Activated T-cell treated with anti-CD3 and anti-CD28 coated beads for 24 hours (primary cell): ENCODE measurements at places on chromosomes 7 and 10.

- DNase-seq = peak; percentile 66
Observed at GRCh38 chr10:103757531-103758293, 97.7 kb downstream of the SH3PXD2A start.

DNA sequence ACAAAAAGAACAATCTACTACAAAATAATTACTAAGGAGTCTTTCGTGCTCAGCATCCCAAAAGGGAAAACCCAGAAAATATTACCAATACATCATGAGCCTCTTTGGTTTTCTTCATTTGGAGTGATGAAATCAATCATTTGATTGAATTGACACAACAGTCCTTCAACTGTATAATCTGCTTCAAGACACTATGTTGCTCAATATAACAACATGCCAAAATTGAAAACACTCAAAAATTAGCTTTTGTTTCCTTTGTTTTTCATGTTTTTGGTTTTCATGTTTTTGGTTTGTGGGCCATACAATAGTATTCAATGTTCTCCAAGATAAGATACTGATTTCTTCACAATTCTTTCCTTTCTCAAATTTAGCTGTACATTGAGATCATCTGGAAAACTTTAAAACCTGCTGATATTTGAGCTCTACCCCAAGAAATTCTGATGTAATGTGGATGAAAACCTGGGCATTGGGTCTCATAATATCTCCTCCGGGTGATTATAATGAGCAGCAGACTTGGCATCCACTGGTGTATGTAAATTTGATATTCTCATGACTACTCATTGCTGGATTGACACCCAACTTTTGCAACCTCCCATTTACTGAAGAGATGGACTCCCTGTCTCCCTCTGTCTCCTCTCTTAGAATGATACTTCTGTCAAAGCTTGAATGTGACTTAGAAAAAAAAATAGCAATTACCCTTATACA, 4.6 kb downstream of the SOSTDC1 start:
- DNase-seq = no peak

GRCh38 chr10:113736576-113736975, 14.9 kb upstream of the PLEKHS1 start:
- DNase-seq = no peak

DNA sequence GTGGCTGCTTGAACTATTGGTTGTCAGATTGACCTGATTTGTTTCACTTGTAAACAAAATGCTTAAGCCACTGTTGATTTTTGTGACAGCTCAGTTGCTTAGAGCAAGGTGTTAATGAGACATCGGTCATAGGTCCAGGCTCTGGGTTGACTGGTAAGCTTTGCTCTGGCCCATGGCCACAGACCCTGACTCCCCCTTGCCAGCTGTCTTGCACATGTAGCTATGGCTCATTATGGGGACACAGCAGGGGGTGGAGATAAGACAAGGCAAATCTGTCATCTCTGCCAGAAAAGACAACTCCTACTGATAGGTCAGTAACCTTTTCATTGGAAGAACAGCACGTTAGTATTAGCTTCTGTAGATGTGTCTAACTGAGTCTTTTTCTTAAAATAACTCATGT, 95.3 kb downstream of the KAT6B start:
- DNase-seq = no peak

DNA sequence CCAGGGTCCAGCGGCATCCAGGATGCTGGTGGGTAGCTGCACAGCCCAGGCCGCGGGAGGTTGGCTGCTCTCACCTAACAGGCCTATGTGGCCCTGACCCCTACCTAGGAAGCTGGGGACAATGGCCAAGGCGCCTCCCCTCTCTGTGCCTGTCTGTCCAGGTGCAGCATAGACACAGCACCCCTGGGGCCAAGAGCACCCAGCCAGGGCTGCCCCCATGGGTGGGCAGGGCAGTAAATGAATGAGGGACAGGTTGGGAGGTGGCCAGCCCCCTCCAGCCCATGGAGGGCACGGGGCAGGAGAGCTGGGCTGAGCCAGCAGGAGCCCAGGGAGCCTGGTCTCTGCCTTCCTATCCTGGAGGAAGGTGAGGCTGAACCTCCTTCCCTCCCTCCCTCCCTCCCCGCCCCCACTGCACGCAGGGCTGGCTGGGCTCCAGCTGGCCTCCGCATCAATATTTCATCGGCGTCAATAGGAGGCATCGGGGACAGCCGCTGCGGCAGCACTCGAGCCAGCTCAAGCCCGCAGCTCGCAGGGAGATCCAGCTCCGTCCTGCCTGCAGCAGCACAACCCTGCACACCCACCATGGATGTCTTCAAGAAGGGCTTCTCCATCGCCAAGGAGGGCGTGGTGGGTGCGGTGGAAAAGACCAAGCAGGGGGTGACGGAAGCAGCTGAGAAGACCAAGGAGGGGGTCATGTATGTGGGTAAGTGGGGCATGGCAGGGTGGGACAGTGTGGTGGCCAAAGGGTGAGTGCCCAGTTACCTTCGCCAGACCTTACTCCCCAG, at the start of gene SNCG:
TSS of gene SNCG (plus strand) at position 484 of the 785 bp plus-strand sequence. CDS start at position 583, 99 bp downstream.
- no peak for DNase-seq

- no peak for DNase-seq
Observed at GRCh38 chr10:4130685-4131084, 345.7 kb upstream of the KLF6 start.

DNA sequence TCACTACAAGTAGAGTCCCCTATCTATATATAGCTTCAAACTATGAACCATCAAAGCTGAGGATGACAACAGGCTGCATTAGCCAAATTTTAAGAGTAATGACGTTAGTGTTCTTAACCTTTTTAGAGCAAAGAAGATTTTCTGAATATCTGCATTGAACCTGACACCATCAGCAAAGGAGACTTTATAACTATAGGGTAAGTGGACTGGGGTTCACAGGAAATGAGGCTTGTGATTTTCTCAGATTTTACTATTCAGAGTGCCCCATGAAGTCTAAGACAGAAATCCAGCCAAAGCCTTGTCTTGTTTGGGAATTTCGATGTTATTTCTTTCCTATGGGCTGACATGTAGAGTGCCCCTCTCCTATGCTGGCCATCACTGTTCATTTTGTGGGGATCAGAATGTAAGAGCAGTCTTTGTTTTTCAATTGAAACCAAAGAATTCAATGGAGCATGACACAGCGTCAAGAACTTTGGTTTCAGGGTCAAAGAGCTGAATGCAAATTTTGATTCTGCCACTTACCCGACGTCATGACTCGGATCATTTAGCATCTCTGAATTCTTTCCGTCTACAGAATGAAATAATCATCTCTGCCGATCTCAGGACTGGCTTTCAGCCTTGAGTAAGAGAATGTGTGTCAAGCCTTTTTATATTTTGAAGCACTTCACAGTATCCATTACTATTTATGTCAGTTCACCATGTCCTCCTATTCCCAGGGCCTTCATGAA, 52.7 kb downstream of the DENND11 start:
- DNase-seq = no peak

DNA sequence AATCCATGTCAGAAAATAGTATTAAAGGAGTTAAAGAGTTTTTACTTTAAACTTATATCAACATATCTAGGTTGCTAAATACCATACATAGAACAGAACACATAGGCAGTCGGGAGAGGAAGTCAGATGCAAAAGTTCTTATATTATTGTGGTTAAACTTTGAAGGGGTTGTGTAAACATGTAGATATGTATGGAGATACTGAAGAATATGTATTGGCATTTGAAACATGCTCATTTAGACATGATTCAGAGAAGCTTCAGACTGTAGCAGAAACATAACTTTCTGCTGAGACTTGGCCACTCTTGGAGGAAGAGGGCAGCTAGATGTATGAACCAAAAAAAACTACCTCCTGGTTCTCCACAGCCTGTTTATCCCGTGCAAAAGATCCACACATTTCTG, 103.5 kb upstream of the FERD3L start:
- DNase-seq = no peak

DNA sequence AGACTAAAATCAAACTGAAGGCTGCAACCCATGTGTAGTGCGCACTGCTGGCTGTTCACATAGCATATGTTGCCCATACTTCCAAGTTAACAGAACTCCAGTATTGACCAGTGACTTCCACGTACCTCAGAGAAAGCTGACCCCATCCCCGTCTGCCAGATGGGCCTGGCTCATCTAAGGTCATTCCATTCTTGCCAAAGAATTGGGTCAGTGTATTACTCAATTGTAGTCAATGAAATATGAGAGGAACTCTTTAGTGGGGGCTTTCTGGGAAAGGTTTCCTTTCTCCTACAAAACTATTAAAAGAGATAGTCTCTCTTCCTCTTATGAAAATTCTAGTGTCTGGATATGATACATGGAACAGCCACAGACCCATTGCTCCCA, 238.6 kb downstream of the COBL start:
- no peak for DNase-seq

DNA sequence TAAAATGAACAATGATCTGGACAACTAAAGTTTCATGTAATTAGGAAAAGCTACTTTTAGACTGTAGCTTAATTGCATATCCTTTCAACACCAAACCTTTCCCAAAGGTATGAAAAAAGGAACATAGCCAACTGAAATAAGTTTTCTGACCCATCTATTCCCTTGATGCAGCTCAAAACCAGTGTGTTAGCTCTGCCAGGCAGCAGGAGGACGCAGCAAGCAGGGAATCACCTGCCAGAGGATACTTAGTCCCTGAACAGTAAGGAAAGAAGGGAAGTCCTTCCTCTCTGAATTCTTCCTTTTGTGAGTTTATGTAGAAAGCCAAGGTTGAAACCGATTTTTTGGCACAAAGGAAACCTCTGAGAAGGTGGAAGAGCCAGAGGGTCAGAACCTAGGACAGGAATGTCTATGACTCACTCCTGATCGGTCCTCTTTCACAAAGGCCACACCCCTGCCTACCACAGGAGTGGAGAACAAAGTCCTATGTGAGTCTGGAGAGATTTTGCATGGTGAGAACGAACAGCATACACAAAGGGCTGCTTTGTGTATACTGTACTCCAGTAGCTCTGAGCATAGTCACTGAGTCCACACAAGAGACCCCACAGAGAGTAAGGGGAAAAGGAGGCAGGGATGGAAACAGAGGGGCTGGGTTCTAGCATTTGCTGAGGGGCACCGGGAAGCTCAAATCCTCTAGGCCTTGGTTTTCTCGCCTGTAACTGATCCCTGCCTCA, 68.8 kb upstream of the GSDME start:
- DNase-seq = no peak

GRCh38 chr10:97071496-97071895, 114.3 kb downstream of the SLIT1 start:
- no peak for DNase-seq

DNA sequence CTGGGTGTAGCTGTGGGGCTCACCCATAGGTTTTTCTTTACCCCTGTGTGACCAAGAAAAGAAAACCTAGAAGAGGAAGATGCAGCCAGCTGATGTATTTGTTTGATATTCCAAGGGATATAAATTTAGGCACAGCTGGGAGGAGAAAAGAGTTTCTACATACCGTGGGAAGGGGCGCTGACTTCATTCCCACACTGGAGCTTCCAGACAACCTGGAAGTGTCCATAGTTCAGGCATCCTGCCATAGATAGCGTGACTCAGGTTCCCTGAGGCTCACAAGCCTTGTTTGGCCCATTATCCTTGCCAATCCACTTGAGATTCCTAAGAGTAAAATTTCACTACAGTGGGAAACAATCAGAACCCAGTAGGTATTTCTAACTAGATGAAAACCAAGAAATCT, 371.7 kb upstream of the NRP1 start:
- no peak for DNase-seq

DNA sequence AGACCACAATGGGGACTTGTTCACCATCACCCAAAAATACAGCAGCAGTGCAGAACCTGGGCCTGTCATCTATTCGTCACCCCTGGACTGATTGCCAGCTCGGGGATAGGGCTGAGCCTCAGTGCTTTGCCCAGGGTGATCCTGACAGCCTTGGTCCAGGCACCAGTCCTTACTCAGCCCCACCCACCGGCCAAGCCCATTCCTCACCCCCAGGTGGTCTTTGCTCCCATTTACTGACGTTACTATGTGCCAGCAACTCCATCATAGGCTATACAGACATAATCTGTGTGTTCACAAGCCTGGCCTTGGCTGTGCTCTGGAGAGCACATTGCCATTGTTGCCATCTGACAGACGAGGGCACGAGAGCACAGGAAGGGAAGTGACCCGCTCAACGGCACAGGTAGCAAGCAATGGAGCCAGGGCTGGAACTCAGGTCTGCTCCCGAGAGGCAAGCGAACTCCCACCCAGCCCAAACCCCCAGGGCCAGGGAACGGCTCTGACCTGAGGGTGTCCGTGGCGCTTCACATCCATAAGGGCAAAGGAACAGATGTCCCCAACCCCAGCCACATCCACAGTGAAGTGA, 6.8 kb downstream of the ATG9B start:
- DNase-seq = no peak

DNA sequence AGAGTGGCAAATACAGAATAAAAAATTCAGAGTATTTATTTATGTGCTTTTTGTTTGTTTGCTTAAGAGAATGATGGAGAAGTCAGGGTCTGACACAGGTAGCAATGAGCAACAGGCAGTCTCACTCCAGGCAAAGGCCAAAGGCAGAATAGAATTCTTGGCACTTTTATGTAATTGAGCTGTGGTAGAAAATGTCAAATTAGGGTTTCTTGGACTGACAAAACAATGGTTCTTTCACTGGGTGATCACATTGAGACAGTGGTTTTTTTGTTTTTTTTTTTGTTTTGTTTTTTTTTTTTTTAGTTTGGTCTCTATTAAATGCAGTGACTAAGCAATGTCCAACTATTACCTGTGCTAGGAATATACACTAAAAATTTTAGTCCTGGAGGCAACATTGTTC, 27.4 kb downstream of the POM121L12 start:
- DNase-seq = no peak

- DNase-seq = no peak
Observed at GRCh38 chr7:19491371-19491770, 217.5 kb downstream of the POLR1F start.

DNA sequence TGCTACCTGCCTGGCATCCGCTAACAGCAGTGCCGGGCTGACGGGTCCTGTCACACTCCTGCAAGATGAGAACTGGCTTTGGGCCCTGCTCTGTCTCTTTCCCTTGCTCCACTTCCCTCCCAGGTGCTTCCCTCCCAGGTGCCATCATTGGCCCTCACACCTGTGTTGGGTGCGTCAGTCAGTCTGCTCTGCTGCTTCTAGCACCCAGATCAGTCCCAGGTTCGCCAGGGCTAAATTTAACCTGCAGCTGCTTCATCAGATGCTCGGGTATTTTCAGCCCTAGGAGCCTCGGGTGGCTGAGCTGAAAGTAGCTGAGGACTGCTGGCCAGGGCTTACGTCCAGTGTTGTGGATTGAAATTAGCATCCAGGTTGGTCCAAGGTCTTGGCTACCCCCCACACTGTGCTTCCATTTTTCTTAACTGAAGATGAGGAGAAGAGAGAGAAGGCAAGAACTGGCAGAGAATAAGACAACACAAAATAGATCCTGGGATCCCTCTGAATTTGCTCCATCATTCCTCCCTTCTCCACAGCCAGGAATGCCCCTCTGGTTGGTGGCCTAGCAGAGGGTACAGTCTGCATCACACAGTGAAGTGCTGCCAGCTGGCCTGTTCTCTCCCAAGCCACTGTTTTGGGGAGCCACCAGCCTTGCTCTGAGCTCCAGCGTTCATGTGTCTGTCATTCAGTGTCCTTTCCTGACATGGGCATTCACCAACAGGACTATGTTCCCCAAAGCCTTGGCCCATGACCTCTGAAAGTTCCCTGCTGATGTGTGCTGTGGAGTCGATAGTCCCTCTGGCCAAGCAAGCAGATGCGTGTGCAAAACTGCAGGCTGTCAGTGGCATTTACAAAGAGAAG, 65.9 kb upstream of the SYPL1 start:
- DNase-seq = no peak

GRCh38 chr10:3119796-3120459, 52.6 kb downstream of the PFKP start:
- DNase-seq = no peak
